ENCODE measurements at places on chromosomes 3 and 15.
A peak's percentile ranks its signal among the peaks of the same experiment; 100 is the strongest.

- DNase-seq, result no peak
These were observed 767.0 kb downstream of the TUSC7 start for GRCh38 chr3:117476572-117476971.

DNA sequence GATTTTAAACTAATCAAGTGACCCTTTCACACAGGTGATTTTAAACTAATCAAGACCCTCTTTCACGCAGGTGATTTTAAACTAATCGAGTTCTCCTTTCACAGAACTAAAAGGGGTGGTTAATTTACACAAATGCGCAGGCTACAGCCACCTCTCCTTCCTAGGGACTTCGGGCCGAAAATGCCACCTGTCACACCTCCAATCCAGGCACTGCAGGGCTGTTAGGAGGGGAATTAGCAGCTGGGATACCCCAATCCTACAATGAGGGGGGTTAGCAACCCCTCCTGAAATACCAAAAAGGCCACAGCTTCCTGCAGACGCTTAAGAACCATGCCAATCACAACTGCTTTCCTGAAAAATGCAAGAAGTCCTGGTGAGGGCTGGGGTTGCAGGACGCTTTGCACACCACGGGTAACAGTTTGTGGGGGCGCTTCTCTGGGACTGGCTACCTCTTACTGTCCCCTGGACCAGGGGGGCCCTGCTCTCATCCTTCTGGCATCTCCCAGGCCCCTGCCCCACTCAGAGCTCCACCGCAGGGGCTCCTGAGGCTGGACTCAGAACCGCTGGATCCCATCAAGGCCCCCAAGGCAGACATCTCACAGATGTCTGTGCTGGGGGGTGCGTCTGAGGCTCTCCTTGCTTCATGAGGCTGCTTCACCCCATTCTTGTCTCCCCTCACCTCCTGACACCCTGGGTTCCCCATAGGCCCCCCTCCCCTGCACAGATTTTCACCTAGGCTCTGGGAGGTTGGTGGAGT is 145.9 kb downstream of the OR4M2 start:
- no peak for DNase-seq

- DNase-seq, result no peak
These were observed 70.5 kb downstream of the SETMAR start for GRCh38 chr3:4373669-4374068.

DNA sequence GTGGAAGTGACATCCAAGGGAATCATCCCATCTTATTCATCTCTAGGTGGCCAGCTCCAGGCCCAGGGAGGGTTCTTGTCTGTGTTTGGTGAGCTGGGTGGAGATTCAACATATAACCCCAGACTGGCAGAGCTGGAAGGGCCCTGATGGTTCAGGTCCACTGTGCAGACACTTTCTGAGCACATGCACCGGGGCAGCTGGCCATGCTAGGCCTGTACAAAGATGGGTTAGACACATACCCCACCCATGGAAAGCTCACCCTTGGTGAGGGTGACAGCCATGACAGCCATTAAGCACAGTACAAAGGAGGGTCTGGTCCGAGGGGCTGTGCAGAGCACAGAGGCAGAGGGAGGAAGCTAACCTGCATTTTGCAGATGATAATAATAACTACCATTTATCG is 100.4 kb downstream of the CORO2B start:
- no peak for DNase-seq

DNA sequence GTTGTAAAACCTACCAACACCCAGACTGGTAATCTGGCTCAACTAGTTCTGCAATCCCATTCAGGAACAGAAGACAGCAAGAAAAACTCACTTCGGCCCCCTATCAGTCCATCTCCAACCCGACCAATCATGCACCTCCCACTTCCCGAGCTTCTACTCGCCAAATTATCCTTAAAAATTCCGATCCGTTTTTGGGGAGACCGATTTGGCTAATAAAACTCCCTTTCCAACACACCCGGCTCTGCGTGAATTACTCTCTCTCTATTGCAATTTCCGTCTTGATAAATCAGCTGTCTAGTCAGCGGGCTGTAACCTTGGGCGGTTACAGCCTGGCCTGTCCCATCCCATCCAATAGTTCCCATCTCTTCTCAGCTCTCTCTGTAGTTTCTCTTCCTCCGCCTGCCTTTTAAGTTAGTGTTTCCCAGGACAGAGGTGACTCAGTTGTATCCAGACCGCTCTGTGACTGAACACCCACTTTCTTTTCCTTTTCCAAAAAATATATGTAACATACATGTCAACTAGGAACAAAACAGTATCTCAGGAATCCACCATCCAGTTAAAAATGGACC is 780 bp upstream of the ACAD9 start:
- DNase-seq, result peak; percentile 3

DNA sequence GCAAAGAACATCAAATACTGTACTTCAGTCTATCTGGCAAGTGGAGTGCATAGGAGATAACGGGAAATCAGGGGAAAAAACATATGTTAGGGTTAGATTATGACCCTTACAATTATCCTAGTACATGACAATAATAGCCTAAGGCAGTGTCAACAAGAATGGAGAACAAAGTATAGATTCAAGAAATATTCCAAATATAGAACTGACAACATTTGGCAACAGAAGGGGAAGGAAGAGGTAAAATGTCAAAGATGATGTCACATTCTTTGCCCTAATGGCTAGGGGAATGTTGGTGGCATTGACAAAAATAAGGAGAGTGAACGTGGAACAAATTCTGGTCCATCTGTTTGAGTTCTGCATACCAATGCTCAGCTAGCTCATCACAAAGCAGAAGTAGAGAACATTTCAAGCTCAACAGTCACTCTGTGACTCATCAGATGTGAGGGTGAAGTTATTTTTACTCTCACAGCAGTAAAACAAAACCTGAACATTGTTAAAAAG is 15.5 kb upstream of the ATP8B4 start:
- no peak for DNase-seq

GRCh38 chr15:98924401-98925049 is 83.1 kb downstream of the PGPEP1L start:
- no peak for DNase-seq

GRCh38 chr15:75206006-75206405 is 4.3 kb downstream of the C15orf39 start:
- no peak for DNase-seq

- DNase-seq, result no peak
These were observed 15.6 kb upstream of the STRA6 start for GRCh38 chr15:74217907-74218885.

GRCh38 chr15:89112341-89112971 is 24.2 kb downstream of the ABHD2 start:
- no peak for DNase-seq

DNA sequence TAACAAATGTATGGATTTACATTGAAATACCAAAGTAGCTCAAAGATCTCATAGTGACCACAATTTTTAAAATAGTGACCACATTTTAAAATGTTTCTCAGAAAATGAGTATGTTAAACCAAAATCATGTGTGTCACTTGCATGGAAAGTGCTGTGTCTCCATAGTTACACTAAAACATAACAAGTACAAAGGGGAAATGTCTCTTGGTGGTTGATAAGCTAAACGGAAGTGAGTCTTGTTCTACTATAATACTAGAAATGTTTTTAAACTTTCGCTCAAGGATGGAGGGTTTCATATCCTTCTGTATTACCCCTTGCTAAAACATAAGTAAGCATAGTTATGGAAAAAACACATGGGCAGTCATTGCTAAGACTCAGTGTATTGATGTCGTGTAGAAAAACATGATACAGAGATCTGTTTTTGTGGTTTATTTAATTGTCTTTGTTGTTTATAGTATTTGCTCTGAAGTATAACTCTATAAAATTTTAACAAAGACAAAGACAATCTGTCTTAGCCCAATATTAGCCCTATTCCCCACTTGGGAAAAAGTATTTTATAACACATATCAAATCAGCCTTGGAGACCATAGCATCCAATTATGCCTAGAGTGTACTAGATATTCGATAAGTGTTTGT is 27.0 kb upstream of the DENND4A start:
- no peak for DNase-seq

DNA sequence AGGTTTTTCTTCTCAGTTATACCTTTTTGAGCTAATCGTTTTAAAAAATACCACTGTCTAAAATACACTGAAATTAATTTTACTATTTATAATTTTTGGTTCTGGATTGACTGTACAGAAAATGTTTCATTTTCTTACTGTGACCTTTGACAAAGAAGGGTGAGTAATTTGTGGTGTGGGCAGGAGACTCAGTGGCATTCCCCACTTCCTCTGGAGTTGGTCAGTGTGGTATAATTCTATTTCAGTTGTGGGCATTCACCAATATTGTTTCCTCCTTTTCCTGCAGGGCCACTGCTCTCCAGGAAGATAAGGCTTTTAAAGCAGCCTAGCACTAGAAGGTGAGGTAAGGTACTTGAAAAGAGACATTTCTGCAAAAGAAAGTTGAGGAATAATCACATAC is 6.5 kb downstream of the DAG1 start:
- no peak for DNase-seq

DNA sequence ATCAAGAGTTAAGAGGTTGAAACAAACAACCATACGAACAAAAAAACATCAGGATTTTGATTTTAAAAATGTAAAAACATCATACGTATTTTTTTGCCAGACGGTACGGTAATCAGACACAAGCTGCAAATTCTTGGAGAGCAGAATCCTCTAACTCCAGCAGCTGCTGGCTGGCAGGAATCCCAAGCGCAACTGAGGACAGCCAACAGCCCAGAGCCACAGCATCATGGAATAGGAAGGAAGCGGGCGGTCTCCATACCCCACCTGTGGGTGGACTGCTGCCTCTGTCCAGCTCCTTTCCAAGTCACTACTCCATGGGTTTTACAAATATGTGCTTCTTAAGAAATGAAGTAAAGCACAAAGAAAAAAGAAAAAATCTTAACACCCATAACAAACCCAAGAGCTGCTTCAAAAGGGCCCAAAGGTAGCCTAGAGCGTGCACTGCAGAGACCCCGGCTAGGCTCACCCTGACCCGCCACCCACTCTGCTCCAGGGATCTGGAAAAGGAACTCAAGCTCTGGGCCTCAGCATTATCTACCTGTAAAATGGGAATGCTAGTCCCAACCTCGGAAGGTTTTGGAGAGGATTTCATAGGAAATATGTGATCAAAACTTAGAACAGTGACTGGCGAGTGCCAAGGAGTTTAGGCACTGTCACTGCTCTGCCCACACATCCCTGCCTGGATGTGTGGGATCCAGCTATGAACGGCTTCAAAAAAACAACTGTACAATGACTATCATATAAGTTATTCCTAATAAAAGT is 33.4 kb downstream of the ZXDC start:
- no peak for DNase-seq

DNA sequence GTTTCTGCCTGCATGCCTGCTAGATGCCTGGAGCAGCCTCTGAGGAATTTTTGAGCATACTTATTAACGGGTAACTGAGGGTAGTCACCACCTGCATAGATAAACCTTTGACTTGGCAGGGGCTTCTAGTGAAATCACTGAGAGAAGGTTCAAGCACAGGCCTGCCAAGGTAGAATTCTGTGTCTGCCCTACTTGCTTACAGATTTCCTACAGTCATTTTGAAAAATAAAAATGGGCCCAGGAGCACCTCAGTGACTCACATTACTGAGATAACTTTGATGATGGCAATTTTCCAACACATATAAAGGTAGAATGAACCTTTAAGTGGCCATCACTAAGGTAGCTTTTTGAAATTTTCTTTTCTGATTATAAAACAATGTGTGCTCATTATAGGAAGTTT is 10.8 kb downstream of the CRTAP start:
- no peak for DNase-seq

GRCh38 chr3:184540777-184541681 is 20.6 kb upstream of the EPHB3 start:
- DNase-seq, result no peak

GRCh38 chr3:119597548-119598288 is at the start of gene PLA1A:
Gene PLA1A, plus strand, starts transcription at chr3:119597885. Its CDS starts 29 bp downstream, at chr3:119597914.
- DNase-seq, result no peak

DNA sequence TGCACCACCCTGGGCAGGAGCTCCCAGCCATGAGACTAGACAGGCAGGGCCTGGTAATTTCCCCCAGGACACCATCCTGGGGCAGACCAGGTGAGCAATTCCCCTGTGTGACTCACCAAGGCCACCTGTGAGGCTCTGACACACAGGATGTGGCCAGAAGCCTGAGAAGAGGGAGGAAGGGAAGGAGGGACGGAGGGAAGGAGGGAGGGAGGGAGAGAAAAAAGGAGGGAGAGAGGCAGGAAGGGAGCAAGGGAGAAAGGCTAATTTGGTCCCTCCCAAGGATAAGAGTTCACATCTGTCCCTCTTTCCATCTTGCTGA is 25.9 kb downstream of the WNT7A start:
- no peak for DNase-seq

DNA sequence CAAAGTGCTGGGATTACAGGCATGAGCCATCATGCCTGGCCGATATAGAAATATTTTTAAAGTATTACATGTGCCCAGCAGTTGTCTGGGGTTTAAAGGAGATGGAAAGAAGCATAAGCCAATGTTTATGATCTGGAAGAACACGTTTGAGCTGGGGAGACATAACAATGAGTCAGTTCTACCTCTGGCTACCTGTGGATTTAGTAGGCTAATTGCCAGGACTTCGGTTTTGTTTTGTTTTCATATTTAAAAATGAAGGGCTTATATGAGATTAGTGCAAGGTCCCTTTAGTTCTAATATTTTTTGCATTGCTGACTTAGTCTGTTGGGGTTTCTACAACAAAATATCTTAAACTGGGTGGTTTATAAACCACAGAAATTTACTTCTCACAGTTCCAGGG is 22.9 kb upstream of the TNFSF10 start:
- DNase-seq, result no peak

DNA sequence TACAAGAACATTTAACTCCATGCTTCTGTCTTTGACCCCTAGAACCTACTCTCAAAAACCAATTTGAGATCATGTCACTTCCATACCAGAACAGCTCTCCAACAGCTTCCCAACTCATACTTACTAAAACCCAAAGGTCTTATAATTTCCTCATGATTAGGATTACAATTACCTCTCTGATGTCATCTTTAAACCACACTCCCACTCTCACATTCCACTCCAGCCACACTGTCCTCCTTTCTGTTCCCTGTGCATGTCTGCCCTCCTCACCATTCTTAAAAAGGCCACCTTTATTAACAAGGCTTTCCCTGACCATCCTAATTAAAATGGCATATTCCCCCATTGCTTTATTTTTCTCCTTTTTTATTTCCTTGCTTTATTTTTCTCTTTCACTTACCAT is 18.9 kb downstream of the PHC3 start:
- DNase-seq, result no peak

- DNase-seq, result no peak
These were observed 34.5 kb upstream of the TRPM1 start for GRCh38 chr15:31136016-31136415.

DNA sequence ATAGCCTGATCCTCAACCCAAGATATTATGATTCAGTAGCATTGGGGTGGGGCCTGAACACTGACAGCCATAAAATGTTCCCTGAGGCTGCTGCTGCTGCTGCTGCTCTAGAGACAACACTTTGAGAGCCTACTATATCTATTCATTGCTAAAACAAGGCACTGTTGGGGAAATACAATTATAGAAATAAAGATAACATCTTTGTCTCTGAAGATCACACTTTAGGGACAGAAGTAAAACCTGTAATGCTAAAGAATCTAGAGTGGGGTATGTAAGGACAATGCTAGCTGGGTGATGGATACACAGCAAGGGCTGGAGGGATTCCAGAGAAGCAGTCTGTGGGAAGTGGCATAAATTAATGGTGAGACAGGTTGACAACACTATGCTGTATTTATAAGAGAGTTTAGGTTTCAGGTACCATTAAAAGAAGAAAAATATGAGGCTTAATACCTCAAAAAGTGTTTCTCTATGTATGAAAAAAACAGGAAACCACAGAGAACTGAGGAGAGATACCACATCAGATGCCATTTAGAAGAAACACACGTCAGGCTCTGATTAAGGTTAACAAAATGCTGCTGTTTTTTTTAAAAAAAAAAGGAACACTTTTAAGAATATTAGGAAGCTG is 115.9 kb downstream of the CBLB start:
- no peak for DNase-seq

- no peak for DNase-seq
These were observed 182.2 kb downstream of the RPLP1 start for GRCh38 chr15:69634860-69635259.

Data from stimulated activated CD8-positive, alpha-beta memory T cell treated with anti-CD3 and anti-CD28 coated beads, Interleukin-15, amount 100 ng/mL, for 4 hours (primary cell).